ENCODE measurements at places on chromosomes 1 and 21.

GRCh38 chr1:91273875-91274274 lies 130.8 kb downstream of the HFM1 start:
- DNase-seq: no peak

- no peak for DNase-seq
Observed at GRCh38 chr1:41809692-41810091, 109.0 kb downstream of the HIVEP3 start.

DNA sequence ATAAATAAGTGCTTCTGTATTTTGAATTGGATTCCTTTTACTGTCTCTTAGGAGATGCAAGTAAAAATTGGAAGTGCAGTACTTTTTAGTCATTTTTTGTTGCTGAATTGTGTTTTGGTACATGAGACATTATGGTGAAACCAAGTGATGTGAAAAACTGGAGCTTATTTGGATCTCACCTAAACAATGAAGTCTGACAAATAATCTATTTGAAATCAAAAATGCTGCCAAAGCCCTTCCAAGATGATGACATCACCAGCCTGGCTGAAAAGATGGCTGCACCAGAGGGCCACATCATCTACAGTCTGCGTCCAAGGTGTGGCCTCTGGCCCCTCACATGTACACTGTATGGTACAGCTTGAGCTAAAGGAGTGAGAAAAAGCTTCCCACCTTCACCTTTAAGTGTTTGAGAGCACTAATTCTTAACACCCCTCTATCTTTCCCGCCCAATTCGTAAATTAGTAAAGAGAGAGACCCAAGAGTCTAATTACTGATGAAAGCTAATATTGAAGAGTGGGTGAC lies 192.5 kb upstream of the ST6GALNAC5 start:
- no peak for DNase-seq

- no peak for DNase-seq
Observed at GRCh38 chr1:231420299-231420958, 1.7 kb downstream of the EGLN1 start.

DNA sequence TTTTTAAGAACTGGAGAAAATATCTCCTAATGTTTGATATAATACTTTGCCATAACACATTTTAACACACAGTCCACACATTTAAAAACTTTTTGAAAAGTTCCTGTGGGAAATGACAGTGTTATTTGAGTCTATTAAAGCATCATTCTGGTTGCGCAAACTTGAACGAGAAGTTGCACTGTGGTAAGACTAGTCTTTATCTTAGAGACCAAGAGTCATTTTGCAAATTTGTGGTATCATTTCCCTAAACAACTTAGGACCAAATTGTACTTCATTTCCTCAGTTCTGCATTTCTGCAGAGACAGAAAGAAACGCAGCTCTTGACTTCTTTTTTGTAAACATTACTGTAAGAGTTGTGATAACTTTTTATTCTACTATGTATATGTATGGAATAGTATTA lies at the start of gene RGS18:
RGS18 (plus strand) TSS at position 282 of the 400 bp plus-strand sequence. CDS start 176 bp downstream, outside the sequence.
- no peak for DNase-seq

DNA sequence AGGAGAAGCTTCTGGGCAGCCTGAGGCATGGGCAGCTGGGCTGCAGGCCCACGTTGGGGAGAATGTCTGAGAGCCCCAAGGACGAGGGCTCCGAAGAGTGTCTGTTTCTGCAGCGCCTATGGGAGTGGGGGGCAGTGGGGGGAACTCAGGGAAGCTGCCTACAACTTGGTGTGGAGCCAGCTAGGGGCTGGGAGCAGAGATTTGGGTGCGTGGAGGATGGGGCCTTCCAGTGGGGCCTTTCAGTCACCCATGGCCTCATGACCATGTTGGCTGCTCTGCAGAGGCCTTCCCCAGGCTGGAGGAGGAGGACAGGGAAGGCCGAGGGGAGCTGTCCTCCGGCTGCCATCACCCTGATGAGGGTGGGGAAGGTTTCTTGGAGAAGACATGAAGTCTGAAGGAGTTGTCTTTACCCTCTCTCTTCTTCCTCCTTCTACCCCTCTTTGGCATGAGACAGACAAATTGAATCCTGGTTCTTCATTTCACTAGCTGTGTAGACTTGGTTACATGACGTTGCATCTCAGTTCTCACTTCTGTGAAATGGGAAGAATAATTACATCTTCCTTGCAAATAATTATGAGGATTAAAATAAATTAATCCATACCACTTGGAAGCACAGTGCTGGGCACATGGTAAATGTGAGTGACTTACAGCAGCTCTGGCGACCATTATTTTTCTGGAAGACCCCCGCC lies 8.3 kb downstream of the PPFIA4 start:
- no peak for DNase-seq

DNA sequence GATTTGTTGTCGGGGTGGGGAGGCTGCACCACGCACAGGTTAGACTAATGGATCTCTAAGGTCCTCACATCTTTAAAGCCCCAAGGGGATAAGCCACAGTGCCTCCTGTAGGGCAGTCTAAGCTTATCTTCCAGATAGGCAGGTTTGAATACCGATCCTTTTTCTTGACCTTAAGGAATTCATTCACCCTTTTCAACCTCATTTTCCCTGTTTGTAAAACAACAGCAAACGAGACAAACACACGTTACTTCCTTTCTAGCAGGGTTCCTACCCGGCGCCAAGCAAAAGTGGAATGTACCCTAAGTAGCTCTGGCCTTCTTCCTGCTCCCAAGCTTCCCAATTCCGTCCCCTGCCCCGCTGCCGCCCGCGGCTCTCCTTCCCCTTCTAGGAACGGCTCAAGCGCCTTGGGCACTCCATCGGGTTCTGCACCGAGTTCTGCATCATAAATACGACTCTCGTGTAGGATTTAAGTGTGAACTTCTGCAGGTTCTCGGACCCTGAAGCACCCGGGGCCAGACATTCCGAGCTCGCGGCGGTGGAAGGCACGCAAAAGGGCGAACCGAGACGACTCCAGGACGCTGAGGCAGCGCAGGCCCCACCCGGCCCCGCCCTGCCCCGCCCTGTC lies 548 bp upstream of the CDC20 start:
- DNase-seq: no peak

GRCh38 chr1:105368446-105368845 lies 1618.7 kb downstream of the AMY1C start:
- no peak for DNase-seq

GRCh38 chr21:38712071-38712470 lies 93.7 kb upstream of the ETS2 start:
- no peak for DNase-seq

DNA sequence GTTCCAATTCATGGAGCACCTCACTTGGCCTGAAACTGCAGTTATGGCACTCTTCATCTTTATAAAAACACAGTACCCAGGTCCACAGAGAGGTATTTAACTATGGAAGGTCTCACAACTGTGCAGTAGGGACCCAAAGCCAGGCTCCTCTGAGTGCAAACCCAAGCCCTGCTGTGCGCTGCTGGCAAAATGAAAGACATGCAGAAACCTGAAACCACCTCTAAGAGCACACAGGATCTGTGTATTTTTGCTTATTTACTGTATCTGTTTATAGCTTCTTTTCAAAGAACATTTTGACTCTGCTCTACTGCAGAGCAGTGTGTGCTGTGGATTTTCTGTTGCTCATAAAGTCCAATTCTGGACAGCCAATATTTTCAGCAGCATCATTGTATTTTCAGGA lies 166.6 kb downstream of the DSCAM start:
- no peak for DNase-seq

DNA sequence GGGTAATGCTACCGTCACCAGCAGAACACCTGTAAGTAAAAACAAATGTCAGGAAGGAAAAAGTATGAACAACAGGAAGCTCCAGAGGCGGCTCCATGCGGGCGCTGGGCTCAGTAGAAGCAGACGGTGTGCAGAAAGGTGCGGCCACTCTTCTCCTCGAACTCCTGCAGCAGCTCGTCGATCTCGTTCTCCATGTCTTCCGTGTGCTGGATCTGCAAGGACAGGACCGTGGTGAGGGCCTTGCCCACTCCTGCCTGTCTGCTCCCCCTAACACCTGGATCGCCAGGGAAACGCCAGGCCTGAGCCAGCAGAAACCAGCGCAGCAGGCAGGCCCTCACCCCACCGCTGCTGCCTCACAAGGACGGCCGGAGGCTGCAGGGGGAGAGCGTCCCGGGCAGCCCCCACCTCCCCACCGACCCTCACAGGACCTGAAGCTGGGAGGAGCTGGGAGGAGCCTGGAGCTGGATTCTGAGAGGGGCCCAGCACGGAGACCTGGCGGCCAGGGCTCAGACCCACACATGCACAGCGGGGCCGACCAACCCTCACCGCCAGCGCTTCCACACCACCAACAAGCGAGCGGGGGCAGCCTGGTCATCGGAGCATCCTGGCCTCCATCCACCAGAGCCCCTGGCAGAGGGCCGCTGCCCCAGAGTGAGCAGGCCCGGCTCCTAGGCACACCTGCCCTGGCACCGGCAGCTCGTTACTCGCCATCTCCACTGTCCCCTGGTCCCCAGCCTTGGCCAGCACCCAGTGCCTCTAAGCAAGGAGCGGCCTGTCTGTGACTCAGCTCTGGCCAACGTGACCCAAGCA lies 1.7 kb upstream of the TMEM240 start:
- DNase-seq: no peak

- DNase-seq: no peak
Observed at GRCh38 chr21:14557413-14557812, 11.3 kb upstream of the SAMSN1 start.

GRCh38 chr1:39152923-39153322 lies 51.6 kb upstream of the MACF1 start:
- no peak for DNase-seq

DNA sequence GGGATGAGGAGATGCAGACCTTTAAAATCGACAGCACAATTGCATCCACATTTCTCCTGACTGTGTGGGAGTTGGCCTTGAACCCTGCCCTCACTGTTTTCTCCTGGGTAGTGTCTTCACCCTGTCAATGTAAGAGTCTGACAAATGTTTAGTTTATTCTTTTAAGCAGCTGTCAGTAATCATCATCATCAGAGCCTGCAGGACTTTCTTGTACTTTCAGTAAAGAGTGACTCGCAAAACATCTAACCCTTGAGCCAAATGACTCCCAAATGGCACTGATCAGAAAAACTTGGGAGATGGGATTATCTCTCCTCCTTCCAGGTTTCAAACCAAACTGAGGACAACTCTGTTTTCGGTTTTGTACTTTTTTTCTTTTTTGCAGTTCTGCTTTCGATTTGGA lies 460.2 kb downstream of the KIF26B start:
- DNase-seq: no peak

DNA sequence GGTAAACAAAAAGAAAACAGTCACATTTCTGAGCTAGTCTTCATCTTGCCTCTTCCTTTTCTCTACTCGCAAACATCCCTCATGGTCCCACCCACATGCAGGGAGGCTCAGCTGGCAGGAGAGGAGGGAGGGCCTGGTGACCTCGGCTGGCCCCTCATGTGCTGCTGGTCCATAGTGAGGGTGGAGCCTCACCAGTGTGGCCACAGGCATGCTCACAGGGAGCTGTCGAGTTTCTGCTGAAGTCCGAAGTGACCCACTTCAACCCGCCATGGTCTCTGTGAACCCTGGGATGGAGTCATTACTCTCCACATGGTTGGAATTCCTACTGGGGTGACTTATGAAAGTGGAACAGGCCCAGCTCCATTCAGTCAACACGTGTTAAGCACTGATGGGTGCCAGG lies 253.4 kb downstream of the RHOU start:
- no peak for DNase-seq

DNA sequence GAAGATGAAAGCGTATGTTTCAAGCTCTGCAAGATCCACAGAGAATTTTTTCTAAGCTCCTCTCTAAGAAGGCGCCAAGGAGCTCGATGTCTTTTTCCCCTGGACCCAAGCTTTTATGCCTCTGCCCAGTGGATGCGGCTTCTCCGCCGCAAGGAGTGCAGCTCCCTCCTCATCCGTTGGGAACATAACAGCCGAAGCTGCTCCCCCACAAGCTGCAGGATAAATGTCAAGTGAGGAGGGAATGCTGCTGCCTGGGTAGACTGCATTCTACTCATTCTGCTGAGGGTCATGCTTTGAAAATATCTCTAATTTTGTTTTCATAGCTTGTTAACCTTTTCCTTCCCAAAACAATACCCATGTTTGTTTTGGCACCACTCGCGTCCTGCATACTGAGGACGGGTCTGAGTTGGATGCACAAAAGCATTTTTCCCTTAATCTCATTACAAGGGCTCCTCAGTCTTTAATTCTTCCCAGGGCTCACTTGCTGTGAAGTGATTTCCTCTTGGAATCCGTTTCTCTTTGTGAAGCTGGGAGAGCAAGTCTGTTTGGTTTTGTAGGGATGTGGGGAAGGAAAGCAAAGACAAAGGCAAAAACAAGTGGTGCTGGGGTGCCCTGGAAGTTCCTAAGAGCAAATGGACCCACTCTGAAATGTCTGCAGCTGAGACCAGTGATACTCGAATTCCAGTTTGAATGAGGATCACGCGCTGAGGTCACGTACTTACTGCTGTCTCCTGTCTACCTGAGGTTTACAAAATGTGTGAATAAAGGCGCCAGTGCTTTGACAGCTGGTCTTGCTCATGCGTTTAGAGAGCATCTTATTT lies 134.0 kb upstream of the IRF2BP2 start:
- DNase-seq: no peak

DNA sequence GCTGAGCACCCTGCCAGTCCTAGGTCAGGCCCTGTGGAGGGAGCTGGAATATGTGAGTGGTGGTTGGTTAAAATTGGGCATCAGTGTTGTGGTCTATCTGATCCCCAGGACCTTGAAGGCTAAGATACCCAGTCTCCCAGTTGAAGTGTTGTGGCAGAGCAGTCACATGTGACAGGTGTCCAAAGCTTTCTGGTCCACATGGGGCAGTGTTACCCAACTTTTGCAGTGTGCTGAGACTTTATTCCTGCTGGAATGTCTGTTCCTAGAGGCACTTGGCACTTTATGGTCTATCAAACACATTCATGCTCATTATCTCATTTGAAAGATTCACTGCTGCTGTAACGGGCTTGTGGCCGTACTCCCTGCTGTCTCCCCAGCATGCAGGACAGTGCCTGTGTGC lies 21.0 kb upstream of the LORICRIN start:
- DNase-seq: no peak

- no peak for DNase-seq
Observed at GRCh38 chr1:210557426-210558077, 228.8 kb downstream of the HHAT start.

DNA sequence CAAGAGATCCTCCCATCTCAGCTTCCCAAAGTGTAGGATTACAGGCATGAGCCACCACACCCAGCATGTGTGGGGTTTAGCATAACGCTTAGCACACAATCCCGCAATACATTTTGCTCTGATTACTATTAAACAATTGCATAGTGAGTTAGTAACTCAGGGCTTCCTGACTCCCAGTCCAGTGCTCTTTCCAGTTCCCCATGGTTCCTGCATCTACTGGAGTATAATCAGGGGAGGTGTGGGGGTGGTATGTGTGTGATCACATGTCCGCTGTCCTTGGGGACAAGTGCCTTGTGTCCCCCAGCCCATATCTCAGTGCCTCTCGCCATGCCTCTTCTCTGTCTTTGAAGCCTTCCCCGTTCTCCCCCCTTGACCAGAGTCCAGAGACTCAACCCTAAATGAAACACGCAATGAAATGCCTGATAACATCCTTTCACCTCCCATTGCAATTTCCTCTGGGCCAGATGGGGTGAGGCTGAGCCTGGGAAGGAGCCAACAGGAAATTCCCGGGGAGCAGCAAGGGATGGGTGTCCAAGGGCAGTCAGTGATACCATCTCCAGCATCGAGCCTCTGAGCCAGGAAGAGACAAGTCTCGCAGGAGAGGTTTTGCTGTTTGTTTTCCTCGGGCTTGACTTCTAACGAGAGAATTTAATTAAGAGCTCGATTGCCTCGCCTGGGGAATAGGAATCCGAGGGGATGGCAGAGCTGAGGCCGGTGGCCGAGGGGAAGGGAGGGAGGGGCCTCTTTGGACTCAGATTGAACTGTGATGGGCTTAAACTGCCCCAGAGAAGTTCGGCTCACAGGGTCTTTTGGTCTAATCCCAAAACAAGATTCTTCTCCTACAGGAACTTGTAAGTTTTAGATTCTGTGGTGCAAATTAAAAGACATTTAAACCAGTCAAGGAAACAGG lies 7.7 kb upstream of the HTR1D start:
- DNase-seq: peak; percentile 29

- no peak for DNase-seq
Observed at GRCh38 chr1:220347654-220348175, 75.5 kb upstream of the RAB3GAP2 start.
